ENCODE measurements at places on chromosomes 4 and X.

- DNase-seq: no peak
These were observed 15.6 kb downstream of the DCK start for GRCh38 chr4:71009086-71009485.

- no peak for DNase-seq
These were observed 175.6 kb downstream of the FBXO8 start for GRCh38 chr4:174107746-174108354.

DNA sequence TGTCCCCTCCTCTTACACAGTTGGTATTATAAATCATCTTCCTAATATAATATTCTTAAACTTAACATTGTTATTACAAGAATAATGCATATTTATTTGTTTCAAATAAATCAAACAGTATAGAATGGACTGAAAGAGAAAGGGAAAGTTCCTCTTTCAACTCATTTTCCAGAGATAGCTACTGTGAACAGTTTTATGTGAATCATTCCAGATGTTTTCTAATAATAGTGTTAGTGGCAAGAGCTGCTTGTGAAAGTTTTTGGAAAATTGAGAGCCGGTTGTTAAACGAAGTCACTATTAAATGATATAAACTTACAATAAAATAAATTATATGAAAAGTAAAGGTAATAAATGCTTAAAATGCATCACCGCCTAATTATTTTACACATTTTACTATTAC is 14.6 kb downstream of the TMSB4X start:
- no peak for DNase-seq

DNA sequence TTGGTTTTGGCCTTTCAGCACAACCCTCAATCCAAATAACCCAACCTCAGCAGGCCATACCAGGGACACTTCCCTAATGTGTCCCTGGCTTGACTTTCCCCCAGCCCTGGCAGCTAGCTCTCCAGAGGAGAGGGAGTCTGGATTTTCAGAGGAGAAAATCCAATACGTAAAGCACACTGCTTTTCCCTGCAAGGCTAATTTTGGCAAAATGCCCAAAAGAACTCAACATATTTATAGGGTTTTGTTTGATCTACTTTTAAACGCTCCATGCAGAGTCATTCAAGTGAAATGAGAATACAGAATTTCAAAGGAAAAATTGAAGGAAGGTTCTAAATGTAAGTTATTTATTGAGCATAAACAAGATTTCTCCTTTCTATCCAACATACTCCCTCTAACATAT is 167.2 kb downstream of the SH3KBP1 start:
- DNase-seq: no peak

GRCh38 chr4:86928400-86929255 is 6.2 kb upstream of the AFF1 start:
- no peak for DNase-seq

DNA sequence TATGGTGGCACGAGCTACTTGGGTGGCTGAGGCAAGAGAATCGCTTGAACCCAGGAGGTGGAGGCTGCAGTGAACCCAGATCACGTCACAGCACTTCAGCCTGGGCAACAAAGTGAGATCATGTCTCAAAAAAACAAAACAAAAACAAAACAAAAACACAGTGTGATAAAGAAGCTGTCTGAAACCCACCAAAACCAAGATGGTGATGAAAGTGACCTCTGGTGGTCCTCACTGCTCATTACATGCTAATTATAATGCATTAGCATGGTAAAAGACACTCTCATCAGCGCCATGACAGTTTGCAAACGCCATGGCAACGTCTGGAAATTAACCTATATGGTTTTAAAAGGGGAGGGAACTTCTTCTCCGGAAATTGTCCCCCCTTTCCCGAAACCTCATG is 29.4 kb upstream of the OPHN1 start:
- peak; percentile 19 for DNase-seq

GRCh38 chrX:134764202-134764785 is 106.0 kb upstream of the PLAC1 start:
- no peak for DNase-seq

DNA sequence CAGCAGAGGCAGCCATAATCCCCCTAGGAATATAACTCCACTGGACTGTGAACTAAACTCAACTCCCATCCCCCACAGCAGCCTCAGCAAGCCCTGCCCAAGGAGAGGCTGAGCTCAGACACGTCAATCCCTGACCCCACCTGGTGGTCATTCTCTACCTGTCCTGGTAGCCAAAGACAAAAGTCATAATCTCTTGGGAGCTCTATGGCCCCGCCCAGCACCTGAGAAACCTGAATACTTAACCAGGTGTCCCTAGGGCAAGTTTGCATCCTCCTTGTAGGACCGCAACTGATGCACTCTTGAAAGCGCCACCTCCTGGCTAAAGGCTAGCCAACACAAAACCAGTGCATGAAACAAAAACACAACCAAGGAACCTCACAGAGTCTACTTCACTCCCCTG is 18.4 kb downstream of the CT47B1 start:
- no peak for DNase-seq

DNA sequence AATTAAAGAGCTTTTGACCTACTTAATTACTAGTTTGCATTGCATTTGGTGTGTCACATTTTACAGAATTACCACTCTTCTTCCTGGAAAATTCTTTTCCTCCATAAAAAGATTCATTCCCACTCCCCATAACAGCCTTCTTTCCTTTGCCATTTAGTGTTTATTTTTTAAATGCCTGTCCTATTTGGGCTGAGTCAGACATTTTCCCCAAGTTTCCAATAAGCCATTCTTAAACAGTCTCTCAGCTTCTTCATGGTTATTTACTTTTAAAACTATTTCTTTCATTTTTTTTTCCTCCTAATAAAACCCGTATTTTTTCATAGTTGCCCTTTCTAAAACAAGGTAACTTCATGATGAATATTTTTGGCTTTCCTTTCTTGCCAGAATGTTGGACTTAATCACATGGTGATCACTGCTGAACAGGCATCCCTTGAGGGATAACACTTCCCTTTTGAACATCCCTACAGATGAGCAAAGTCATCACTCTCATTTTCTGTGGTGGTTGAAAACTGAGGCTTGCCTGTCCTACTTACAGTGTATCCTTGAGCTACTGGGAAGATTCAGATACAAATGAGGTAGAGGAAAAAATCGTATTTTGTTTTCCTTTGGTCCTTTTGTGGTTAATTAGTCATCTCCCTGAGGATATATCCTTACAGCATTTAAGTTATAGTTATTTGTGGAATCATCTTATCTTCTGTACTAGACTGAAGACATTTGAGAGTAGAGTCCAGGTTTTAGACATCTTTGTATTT is 520.5 kb upstream of the NR3C2 start:
- DNase-seq: no peak

DNA sequence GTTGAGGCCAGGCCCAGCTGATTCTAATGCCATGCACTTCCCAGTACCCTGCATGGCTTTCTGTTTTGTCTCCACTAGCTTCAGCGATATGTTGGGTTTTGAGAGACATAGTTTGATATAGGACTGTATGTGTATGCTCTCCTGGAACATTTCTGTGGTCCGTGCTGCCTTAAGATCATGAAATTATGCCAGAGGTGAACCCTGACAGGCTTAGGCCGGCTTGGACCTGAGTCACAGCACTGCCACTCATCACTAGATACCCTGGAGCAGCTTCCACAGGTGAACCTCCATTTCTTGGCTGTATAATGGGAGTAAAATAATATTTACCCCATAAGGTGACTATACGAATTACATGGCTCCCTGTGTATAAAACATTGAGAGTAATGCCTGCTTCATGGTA is 6.4 kb downstream of the SGMS2 start:
- no peak for DNase-seq

DNA sequence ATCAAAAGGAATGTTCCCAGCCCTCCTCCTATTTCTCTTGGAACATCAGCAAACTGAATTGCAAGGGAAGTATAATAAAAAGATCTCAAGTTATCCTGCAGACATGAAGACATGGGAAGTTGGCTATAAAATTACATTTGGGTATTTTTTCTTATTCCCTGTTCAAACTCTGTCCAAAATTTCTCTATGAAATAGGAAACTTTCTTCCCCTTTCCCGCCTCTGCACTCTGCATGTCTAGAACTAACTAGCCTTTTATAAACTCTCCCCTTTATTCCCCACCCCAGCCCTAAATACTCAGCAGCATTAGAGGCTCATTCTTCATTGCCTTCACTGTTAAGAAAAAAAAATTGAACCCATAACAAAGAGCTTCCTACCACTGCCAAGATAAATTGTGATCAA is 126.7 kb upstream of the EDNRA start:
- no peak for DNase-seq

DNA sequence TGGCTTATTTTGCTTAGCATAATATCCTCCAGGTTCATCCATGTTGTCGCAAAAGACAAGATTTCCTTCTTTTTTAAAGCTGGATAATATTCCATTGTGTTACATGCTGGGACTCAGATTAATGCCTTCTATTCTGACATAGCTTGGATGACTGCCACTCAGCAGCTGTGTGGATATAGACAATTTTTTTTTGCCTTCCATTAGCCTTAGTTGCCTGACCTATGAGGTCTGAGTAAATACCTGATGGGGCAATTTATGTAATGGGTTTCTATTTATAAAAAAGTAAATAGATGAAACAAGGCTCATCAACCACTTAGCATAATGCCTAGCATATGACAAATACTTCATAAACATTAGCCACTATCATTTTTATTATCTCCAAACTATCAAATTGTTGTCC is 515.4 kb downstream of the ZNF674 start:
- DNase-seq: no peak

DNA sequence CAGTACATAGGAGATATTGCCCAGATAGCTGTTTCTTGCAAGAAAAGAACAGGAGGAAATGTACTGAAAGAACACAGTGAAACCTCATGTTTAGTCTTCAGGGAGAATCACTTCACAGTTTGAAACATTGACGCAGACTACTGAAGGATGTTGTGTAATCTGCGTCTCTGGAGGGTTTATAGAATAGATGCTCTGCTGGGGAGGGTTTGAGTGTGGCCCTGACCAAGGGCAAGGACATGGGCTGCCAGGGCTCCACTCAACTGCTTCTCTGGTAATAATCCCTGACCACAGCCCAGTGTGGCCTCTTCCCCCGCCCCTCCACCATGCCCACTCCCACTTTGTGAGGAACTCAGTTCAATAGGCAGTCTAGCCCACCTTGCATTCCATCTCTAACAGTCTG is 15.8 kb upstream of the ACE2 start:
- DNase-seq: no peak

DNA sequence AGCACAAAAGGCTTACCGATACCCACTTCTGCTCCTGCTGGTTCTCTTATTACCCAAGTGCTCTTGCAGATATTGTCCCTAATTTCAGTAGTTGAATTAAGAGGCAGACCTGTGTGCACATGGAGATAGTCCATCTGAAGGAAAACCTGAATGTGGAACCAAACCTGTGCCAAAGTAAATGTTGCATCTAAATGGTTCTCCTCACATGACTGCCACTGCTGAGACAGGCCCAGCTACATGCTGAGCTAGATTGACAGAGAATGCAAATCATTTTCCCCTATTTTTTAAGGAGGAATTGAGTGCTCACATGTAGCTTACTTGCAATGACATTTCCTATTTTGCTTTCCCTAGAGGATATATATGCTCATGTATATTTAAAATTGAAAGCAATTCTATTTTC is 609.1 kb upstream of the TECRL start:
- no peak for DNase-seq

GRCh38 chrX:44025555-44025954 is 52.4 kb upstream of the NDP start:
- no peak for DNase-seq

Measured in activated T-cell treated with anti-CD3 and anti-CD28 coated beads, Interleukin-2, amount 50 U/mL, for 48 hours (primary cell).